T1000 (cell line): ENCODE measurements at places on chromosomes 2 and 18.

GRCh38 chr18:65968239-65969004, 217.6 kb downstream of the CDH7 start:
- no peak for DNase-seq

DNA sequence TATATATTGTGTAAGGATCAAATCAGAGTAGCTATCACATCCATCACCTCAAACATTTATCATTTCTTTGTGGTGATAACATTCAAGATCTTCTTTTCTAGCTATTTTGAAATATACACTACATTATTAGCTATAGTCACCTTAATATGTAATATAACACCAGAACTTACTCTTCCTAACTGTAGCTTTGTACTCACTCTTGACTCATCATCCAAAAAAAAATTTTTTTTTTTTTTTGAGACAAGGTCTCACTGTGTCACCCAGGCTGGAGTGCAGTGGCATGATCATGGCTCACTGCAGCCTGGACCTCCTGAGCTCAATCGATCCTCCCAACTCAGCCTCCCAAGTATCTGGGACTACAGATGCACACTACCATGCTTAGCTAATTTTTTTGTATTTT, 153.3 kb downstream of the EML6 start:
- DNase-seq = no peak

- DNase-seq = no peak
Observed at GRCh38 chr18:50659091-50660003, 99.5 kb downstream of the MAPK4 start.

DNA sequence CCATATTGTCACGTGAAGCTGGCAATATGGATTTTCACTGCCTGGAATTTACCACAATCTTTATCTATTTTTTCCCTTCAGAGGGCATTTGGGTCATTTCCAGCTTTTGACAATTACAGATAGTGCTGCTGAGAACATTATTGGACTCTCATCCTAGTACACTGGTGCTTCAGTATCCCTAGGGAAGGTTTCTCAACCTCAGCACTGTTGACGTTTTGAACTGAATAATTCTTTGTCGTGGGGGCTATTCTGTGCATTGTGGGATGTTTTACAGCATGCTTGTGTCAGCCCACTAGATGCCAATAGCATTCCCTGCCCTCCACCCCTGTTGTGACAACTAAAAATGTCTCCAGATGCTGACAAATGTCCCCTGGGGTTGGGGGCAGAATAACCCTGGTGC, 185.7 kb downstream of the TPGS2 start:
- no peak for DNase-seq
